ENCODE measurements at places on chromosomes 16 and 17.

- DNase-seq: no peak
Measured at GRCh38 chr17:50349243-50349600, 3.3 kb downstream of the XYLT2 start.

- DNase-seq: no peak
Measured at GRCh38 chr17:54860617-54861470, 39.8 kb upstream of the TOM1L1 start.

DNA sequence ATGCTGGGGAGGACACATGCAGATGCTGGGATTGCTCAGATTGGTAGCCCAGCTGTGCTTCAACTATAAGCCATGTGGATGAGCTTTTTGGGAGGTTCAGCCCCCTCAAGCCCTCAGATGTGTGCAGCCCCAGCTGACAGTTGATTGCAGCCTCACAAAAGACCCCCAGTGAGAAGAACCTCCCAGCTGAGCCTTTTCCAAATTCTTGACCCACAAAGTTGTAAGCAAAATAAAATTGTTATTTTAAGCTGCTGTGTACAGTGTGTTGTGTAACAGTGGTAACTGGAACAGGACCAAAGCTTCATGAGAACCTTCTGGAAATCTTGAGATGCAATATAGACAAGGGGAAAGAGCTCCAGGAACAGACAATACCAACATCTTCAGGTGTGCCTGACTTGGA is 156.8 kb upstream of the IRX3 start:
- no peak for DNase-seq

DNA sequence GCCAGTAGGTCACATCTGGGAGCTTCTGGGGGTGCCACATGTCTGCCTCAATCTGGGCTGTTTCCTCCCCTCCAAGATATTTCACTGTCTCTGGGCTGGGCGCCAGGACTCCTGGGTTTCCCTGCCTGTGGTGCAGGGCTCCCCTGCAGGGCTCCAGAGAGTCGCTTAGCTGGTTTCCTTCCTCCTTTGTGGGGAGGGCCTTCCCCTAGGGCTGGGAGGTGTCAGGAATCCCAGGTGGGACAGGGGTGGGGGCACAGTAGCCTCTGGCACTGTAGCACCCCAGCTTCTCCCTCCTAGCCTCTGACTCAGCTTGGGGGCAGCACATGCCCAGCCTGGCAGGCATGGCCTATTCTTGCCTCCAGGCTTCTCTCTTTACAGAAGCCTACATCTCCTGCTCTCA is 2.6 kb downstream of the RARA start:
- DNase-seq: no peak

DNA sequence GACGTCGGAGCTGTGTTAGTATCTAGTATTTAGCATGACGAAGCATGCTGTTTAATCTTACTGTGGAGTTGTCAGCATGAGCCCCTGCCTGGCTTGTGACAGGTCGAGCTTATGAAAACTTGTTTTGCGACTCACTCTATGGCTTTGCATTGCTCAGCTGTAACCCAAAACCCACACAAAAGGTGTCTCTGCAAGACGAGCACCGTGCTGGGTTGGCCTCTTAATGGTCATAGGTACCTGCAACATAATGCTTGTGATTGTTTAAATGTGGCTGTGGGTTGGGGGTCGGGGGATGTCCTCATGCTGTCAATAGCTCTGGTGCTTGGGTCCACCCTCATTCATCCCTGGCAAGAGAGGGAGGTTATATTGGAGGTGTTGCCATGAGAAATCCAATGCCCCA is 5.4 kb downstream of the NTN1 start:
- no peak for DNase-seq
